ENCODE measurements at places on chromosomes 13 and 19.

DNA sequence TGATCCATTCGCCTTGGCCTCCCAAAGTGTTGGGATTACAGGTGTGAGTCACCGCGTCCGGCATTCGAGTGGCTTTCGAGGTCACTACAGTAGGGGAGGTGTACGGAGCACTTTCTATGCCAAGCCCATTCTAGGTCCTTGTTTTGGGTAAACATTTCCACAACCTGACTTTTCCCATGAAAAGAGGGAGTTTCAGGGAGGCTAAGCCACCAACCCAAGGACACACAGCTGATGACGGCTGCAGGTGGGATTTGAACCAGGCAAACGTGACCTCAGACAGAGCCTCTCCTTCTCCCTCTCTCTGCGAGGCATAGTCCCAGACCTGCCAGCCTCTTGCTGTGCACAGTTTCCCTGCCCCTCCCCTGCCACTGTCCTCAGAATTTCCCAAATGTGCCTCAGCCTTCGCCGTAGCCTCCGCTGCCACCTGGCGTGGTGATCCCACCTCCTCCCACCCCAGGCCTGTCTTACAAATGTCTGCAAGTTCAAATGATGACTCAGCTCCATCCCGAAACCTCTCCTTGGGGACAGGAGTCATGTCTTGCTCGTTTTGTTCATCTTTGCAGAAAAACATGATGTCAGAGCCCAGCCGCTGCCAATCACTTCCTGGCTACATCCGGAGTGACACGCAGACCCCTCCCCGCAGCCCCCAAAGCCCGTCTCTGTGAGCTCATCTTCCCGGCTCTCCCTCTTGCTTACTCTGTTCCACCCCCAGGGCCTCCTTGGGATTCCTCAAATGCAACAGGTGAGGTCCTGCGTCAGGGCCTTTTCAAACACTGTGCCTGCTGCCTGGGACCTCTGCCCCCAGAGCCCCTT lies 6.6 kb upstream of the GADD45B start:
- DNase-seq = no peak

- DNase-seq = no peak
These were observed 136.4 kb downstream of the ZAR1L start for GRCh38 chr13:32178763-32179162.

GRCh38 chr13:49814551-49815270 lies 22.2 kb upstream of the KPNA3 start:
- no peak for DNase-seq

DNA sequence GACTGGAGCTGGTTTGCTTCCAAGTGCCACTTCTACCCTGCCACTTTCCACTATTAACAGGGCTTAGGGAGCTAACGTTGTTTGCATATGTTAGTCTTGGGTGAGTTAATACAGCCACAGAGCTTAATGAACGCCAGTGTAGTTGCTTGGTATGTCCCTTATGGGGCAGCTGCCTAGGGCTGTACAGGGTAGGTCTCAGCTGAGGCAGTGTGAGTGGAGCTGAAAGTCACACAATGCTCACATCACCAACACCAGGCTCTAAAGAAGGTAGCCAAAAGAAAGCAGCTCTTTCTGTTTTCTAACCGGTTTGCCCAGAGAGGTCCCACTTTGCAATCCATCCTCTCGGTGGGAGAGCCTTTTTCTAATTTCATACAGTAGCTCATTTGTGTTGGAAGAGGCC lies 186.2 kb downstream of the RGCC start:
- DNase-seq = no peak

DNA sequence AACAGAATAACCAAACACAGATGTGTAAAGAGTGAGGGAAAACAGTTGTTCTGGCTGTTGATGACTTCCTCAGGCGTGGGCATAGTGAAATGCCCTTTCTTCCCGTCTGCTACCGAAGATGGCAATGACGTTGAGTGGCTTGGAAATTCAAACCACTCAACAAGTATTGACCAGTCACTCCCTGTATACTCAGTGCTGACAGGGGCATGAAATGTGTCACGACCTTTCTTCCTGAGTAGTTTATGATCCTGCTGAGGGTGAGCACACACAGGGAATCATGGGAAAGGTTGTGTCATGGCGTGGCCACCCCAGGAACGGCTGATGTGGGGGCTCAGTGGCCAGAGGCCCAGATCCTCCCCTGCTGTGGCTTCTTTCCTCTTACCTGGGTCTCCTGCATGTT lies 87.8 kb upstream of the C1QTNF9B start:
- DNase-seq = no peak

- no peak for DNase-seq
These were observed 8.3 kb upstream of the NTN5 start for GRCh38 chr19:48681127-48681470.

- DNase-seq = no peak
These were observed 12.5 kb downstream of the SLC44A2 start for GRCh38 chr19:10637894-10638293.

- DNase-seq = no peak
These were observed 829 bp downstream of the B3GLCT start for GRCh38 chr13:31200637-31200971.

- no peak for DNase-seq
These were observed 6.6 kb upstream of the DACH1 start for GRCh38 chr13:71873418-71874247.

GRCh38 chr13:34868733-34869132 lies 73.3 kb upstream of the NBEA start:
- no peak for DNase-seq

DNA sequence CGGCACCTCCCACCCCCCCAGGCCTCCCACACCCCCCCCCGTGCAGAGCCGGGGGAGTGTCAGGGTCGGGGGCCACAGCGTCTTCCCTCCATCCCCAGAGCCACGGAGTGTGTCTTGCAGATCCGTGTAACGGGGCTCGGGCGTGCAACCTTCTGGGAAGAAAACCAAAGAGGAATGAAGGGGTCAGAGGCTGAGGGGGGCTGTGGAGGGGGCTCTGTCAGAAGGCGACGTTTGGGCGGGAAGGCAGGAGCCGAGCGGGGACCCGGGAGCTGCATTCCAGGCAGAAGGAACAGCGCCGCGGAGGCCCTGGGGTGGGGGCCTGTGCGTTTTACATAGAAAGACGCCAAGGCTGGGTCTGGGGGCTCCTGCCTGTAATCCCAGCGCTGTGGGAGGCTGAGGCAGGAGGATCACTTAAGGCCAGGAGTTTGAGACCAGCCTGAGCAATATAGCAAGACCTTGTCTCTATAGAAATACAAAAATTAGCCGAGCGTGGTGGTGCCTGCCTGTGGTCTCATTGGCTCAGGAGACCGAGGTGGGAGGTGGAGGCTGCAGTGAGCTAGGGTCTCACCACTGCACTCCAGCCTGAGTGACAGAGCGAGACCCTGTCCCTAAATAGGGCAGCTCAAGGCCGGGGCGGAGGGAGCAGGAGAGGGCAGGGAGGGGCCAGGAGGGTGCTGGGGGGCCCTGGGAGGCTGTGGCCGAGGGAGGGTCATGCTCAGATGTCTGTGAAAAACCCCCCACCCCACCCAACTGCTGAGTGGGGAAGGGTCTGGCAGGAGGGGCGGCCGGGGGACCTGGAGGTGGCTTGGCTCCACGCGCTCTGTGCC lies 27.8 kb downstream of the ARID3A start:
- no peak for DNase-seq

DNA sequence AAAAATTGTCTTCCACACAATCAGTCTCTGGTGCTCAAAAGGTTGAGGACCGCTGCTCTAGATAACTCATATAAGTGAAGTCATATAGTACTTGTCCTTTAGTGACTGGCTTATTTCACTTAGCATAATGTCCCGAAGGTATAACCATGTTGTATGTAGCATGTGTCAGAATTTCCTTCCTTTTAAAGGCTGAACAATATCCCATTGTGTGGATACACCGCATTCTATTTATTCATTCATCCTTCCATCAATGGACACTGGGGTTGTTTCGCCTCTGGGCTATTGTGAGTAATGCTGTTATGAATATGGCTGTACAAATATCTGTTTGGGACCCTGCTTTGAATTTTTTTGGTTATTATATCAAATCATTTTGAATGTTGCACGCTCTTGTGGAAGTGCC lies 4.6 kb upstream of the LYPD5 start:
- DNase-seq = no peak

DNA sequence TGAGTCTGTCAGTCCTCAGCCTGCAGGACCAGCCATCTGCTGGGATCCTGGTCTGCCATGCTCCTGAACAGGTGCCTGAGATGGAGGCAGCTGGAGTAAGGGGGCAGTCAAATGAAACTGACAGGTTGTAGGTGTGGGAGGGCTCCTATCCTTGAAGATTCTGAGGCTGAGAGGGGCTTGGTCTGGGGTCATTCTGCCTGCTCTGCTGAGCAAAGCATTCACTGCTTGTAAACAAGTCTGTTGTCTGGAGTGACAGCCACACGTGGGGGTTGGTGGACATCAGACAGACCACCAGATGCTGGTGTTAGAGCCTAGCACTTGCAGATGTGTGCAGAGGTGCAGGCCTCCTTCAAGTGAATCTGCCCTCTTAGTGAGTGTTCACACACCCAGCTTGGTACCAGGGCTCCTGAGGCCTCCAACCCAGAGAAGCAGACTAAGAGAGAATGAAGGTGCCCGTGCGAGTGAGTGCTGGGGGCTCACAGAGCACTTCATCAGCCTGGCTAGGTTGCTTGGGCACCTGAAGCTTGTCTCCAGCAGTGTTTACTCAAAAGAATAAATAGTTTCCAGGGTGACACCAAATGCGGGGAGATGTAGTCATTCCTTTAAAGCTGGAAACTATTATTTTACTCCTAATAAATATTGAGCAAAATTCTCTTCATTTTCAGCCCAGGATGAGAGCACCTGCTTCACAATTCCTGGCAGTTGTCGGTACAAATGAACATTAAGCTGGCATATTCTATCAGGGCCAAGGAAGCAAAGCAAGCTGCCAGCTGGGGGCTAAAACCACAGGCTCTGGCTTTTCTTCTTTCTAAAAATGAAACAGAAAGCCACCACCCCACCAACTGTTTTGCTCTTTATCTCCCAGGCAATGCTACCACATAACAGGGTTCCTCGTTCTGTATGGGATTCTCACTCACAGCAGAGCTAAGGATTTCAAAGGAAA lies 82.3 kb downstream of the RNASEH2B start:
- peak; percentile 90 for DNase-seq

DNA sequence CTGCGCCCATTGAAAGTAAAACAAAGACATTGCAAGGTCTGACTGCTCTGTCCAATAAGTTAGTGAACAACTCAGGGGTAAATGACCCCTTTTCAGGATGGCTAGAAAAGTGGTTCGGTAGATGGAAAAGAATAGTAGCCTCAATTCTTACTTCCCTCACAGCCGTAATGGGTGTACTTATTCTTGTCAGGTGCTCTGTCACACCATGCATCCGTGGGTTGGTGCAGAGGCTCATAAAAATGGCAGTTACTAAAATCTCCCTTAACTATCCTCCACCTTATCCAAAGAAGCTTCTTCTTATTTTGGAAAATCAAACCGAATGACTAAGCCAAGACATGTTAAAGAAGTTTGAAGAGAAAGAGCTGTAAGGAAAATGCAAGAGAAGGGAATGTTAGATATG lies 31.4 kb upstream of the ZNF83 start:
- DNase-seq = no peak

DNA sequence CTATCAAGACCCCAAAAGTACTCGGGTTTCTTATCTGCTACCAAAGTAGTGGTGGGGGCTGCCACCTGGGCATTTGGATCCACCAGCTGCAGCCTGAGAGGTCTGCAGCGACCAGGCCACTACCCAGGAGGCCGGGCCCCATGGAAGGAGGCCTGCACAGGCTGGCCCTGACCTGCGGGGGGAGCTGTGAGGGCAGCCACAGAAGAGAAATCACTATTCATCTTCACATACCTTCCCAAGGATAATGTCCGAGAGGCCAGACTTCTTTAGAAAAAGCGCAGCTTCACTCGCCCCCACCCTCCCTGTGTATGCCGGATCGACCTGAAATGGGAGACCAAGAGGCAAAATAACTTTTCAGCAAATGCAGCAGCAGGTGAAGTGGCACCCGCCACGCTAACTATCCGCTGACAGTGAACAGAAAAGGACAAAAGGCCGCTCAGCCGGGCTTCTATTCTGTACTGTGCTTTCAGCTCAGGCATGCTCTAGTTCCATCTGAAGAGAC lies 30.1 kb downstream of the EPS15L1 start:
- DNase-seq = no peak

DNA sequence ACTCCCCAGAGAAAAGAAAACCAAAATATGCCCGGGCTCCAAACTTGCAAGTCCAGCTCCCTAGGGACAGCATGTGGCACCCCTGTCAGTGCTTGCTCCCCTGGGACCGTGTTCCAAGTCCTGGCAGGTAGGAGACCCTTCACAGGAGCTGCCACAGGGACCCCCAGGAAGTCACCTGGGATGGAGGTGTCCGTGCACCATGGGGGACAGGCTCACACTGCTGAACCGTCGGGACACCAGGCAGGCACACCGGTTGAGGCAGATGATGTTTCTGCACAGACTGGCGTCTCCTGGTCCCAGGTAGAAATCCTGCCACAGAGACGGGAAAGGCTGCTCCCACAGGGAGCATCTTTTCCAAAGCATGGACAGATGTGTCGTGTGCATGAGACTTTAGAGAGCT lies 11.7 kb upstream of the PROZ start:
- DNase-seq = no peak

- DNase-seq = no peak
These were observed 14.3 kb upstream of the HSPH1 start for GRCh38 chr13:31175847-31176532.

Measured in cerebellar cortex (tissue), 1 donor.